ENCODE measurements at places on chromosomes 13 and 19. TPM values are rescaled to one million over a fixed set of nuclear protein-coding genes. Genes with fewer than 3 reads are reported as not detected.

DNA sequence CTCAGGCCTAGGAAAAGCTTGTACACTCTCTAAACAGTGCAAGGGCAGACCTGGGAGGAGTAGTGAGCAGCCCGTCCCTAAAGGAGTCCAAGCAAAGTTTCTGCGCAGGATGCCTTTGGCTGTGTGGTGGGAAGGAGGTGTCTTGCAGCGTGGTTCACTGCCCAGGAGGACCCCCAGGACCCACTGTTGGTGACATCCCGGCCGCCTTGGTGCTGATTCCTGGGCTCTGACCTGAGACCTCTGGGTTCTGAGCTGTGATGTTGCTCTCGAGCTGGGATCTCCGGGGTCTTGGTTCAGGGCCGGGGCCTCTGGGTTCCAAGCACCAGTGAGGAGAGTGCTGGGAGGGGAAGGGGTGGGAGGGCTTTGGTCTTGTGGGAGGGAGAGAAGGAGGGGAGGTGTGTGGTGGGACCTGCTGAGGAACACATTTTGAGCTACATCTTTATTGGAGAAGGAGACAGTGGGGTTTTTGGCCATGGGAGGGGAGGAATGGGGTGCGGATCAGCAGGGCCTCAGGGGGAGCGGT is 4.1 kb downstream of the PGLYRP1 start:
- no peak for DNase-seq
- no peak overlapping the region for H3K4me3 ChIP-seq
- H3K36me3 ChIP-seq, result no peaks in the 10 kb centered on the region
- H3K27ac ChIP-seq, result no peak overlapping the region
- H3K27me3 ChIP-seq, result peaks cover 7% of the 10 kb centered on the region

DNA sequence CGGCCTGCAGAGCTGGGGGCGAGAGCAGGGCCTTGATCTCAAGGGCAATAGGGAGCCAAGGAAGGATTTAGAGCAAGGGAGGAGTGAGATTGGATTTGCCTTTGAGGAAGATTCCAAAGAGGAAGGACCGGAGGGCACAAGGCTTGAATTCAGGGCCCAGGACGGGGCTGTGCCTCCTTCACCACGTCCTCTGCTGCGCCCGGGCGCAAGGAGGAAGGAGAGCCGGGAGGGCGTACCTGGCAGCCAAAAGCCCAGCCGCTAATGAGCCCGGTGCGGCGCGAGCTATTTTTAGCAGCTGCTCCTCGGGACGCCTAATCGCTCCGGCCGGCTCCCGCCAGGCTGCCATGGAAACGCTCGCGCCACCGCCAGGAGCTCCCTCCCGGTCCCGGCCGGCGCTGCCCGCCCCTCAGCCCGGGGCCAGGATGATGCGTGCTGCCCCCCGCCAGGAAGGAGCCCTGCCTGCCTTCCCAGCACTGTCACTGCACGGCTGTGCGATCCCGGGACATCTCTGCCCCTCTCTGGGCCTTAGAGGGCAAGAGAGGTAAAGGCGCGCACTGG is 31.3 kb downstream of the TINCR start:
- no peaks in the 10 kb centered on the region for H3K27me3 ChIP-seq
- DNase-seq, result no peak
- no peak overlapping the region for H3K27ac ChIP-seq
- H3K4me1 ChIP-seq, result no peaks in the 10 kb centered on the region
- no peaks in the 10 kb centered on the region for H3K36me3 ChIP-seq
- no peak overlapping the region for H3K4me3 ChIP-seq

DNA sequence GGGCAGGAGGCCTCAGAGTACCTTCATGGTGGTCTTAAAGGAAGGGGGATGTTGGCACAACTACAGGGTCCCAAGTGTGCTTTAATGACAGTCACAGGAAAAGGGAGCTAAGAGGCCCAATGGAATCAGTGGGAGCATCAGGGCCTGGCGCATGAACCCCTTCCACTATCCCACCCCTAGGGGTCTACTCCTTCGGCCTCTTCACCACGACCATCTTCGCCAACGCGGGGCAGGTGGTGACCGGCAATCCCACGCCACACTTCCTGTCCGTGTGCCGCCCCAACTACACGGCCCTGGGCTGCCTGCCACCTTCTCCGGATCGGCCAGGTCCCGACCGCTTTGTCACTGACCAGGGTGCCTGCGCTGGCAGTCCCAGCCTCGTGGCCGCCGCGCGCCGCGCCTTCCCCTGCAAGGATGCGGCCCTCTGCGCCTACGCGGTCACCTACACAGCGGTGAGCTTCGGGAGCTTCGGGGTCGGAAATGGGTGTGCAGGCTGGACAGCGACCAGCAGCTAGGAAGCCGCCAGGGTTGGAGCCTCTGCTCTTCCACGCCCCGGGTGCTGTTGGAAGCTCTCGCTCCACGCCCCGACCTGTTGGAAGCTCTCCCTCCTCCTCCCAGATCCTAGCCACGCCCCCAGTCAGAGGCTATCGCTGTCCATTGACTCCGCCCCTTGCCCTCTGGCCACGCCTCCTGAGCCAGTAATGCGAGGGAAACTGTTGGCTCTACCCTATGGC is 6.0 kb downstream of the PLPPR2 start:
- peaks cover 54% of the 10 kb centered on the region for H3K36me3 ChIP-seq
- H3K4me3 ChIP-seq, result no peak overlapping the region
- no peak overlapping the region for H3K27ac ChIP-seq
- DNase-seq, result no peak

Gene CBY2
- total RNA-seq, result not detected

- H3K4me1 ChIP-seq, result peaks cover 4% of the 10 kb centered on the region
- DNase-seq, result no peak
- H3K4me3 ChIP-seq, result peak overlapping the region; percentile 30
- peak overlapping the region; percentile 95 for H3K27ac ChIP-seq
These were observed 13.2 kb downstream of the RASA3 start for GRCh38 chr13:114119196-114119595.

GRCh38 chr13:75226092-75226491 is 255.9 kb downstream of the TBC1D4 start:
- H3K27me3 ChIP-seq, result no peaks in the 10 kb centered on the region
- H3K4me1 ChIP-seq, result no peaks in the 10 kb centered on the region
- no peak overlapping the region for H3K27ac ChIP-seq

Gene FKBP8
- total RNA-seq, result 395 TPM

- H3K36me3 ChIP-seq, result no peaks in the 10 kb centered on the region
- no peak for DNase-seq
- no peaks in the 10 kb centered on the region for H3K4me1 ChIP-seq
- no peak overlapping the region for H3K27ac ChIP-seq
These were observed 22.1 kb downstream of the STARD13 start for GRCh38 chr13:33263484-33263883.

DNA sequence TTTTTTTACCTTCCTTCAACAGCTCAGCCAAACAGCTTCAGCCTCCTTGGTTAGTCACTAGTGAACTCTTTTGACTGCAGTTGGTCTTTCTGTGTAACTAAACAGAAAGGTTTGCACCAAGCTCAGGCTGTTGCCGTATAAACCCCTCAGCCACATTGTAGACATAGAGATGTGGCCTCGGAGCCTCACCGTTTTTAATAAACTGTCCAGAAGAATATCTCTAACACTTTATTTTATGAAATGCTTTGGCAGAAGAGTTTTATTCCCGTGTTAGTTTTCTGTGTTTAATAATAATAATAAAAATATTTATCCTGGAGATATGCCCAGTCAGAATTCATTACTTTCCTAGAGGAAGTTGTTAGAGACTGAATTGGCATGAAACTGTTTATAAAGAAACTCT is 171.7 kb upstream of the MAB21L1 start:
- H3K27ac ChIP-seq, result no peak overlapping the region
- H3K4me3 ChIP-seq, result no peak overlapping the region
- no peaks in the 10 kb centered on the region for H3K27me3 ChIP-seq
- DNase-seq, result no peak
- H3K36me3 ChIP-seq, result no peaks in the 10 kb centered on the region
- H3K4me1 ChIP-seq, result no peaks in the 10 kb centered on the region

GRCh38 chr19:4557971-4558941 is 1.2 kb downstream of the SEMA6B start:
- peak overlapping the region; percentile 6 for H3K4me3 ChIP-seq
- DNase-seq, result no peak
- H3K27ac ChIP-seq, result no peak overlapping the region
